Sigmoid colon (tissue), 7 donors: ENCODE measurements at places on chromosomes 12 and 14. TPM values are rescaled to one million over a fixed set of nuclear protein-coding genes. Genes with fewer than 3 reads are reported as not detected.

Gene ENDOU
- 0.49 TPM for total RNA-seq

Gene SVOP
- 1.1 TPM for total RNA-seq

Gene DMAC2L
- 37.1 TPM for total RNA-seq

Gene XPOT
- 30.3 TPM for total RNA-seq

Gene BCL11B
- total RNA-seq = 0.16 TPM

Gene RIN3
- total RNA-seq = 30.7 TPM

Gene IRF9
- total RNA-seq = 56.6 TPM

Gene HHIPL1
- total RNA-seq = 3.6 TPM

Gene DDHD1
- 21.4 TPM for total RNA-seq

Gene PUS7L
- total RNA-seq = 6.3 TPM

Gene TEX52
- total RNA-seq = not detected

Gene PDE3A
- 61.2 TPM for total RNA-seq

Gene SDS
- total RNA-seq = not detected

Gene CCDC177
- total RNA-seq = not detected

- H3K27ac ChIP-seq = no peak overlapping the region
- no peaks in the 10 kb centered on the region for H3K4me1 ChIP-seq
- no peaks in the 10 kb centered on the region for H3K36me3 ChIP-seq
- no peaks in the 10 kb centered on the region for H3K27me3 ChIP-seq
- no peak for DNase-seq
These were observed 2.0 kb downstream of the C3AR1 start for GRCh38 chr12:8064131-8064530.

- no peaks in the 10 kb centered on the region for H3K27me3 ChIP-seq
- no peak overlapping the region for H3K4me3 ChIP-seq
- H3K4me1 ChIP-seq = no peaks in the 10 kb centered on the region
- no peaks in the 10 kb centered on the region for H3K36me3 ChIP-seq
These were observed 156.2 kb downstream of the KIF26A start for GRCh38 chr14:104294628-104294982.

DNA sequence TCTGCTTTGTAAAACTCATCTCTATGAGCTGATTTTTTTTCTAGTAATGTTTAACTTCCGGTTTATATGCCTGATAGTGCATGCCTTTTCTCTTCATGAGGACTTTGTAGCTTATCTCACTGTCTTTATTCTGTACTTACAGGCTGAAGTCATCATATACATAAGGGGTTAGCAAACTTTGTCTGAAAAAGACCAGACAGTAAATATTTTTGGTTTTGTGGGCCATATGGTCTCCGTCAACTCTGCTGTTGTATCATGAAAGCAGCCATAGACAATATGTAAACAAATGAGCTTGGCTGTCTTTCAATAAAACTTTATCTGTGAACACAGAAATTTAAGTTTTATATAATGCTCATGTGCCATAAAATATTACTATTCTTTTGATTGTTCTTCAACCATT, 172.1 kb downstream of the GXYLT1 start:
- H3K36me3 ChIP-seq = no peaks in the 10 kb centered on the region
- no peaks in the 10 kb centered on the region for H3K27me3 ChIP-seq
- no peak for DNase-seq
- H3K4me1 ChIP-seq = peaks cover 6% of the 10 kb centered on the region
- H3K4me3 ChIP-seq = no peak overlapping the region

DNA sequence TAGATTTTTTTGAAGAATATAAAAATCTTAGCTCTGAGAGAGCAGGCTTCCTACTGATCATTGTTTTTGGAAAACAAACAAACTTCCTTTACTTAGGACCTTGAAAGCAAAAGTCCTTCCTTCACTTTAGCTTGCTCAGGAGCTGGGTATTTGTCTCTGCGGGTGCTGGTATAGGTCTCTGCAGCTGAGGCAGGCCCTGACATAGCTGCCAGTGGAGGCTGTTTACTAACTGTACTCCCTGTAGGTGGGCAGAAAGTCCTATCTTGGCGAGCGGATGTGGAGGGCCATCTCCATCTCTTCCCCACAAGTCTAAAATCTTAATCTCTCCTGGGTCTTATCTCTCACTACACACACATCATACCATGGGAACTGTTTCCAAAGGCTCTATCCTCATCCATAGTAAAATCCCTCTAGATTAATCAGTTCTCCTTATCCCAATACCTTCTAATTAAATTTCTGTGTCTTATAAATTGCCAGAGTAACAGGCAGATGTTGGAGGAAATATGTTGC, 4.1 kb upstream of the MIA2 start:
- H3K27me3 ChIP-seq = no peaks in the 10 kb centered on the region
- H3K27ac ChIP-seq = no peak overlapping the region
- no peak for DNase-seq

- no peak overlapping the region for H3K27ac ChIP-seq
- H3K27me3 ChIP-seq = no peaks in the 10 kb centered on the region
- H3K4me1 ChIP-seq = no peaks in the 10 kb centered on the region
- H3K4me3 ChIP-seq = no peak overlapping the region
- no peak for DNase-seq
These were observed 711.5 kb downstream of the RPS29 start for GRCh38 chr14:48874711-48875110.

DNA sequence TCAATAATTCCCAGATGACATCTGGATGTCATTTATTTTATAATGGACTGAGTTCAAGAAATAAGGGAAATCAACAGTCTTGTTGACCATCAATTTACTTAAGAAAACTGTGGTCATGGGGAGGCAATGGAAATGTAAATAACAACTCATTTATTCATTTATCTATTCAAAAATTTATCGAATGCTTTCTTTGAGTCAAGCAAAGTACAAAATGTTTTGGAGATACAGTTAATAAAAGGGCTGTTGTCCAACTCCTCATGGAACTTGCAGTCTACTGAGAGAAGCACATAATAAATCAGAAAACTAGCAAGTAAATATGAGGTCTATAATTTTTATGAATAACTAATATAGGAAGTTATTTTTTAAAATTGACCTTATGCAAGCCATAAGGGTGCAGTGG, 65.5 kb upstream of the KITLG start:
- H3K27me3 ChIP-seq = no peaks in the 10 kb centered on the region
- H3K4me1 ChIP-seq = no peaks in the 10 kb centered on the region
- no peak overlapping the region for H3K4me3 ChIP-seq
- H3K27ac ChIP-seq = no peak overlapping the region

DNA sequence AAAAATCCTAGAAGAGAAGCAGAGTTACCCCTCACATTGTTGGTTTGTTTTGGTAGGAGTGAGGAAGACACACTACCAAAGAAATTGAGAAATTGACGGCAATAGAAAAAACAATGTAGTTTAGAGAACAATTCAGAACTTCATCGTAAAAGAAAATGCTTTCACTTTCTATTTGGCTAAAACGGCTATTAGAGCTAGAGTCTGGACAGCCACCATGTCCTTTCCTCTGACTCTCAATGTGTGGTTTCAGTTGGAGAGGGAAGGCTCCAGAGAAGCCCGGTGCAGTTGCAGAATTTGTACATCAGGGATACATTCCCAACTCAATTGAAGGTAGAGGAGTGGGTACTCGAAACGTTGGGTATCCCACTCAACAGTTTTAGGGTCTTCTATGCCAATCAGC, 535.3 kb downstream of the GALC start:
- no peak overlapping the region for H3K27ac ChIP-seq
- no peak for DNase-seq
- no peak overlapping the region for H3K4me3 ChIP-seq
- H3K27me3 ChIP-seq = no peaks in the 10 kb centered on the region
- H3K36me3 ChIP-seq = no peaks in the 10 kb centered on the region

DNA sequence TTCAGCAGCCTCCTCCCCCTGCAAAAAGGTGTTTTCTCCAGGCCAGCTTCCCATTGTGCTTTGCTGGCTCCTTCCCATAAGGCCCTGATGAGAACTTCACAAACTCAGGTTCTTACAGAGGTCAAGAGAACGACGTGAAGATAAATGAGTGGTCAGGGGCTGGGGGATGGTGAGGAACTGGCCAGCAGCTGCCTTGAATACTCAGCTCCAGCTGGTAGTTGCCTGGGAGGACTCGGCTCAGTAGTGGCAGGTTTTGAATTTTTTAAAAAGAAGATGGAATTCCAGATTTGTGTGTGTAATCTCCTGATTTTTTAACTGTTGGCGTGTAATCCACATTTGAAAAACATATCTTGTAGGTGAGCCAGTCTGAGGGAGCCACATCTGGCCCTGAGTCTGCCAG, 5.9 kb downstream of the DDX55 start:
- H3K36me3 ChIP-seq = peaks cover 71% of the 10 kb centered on the region
- no peak overlapping the region for H3K4me3 ChIP-seq
- DNase-seq = no peak
- peaks cover 6% of the 10 kb centered on the region for H3K4me1 ChIP-seq

DNA sequence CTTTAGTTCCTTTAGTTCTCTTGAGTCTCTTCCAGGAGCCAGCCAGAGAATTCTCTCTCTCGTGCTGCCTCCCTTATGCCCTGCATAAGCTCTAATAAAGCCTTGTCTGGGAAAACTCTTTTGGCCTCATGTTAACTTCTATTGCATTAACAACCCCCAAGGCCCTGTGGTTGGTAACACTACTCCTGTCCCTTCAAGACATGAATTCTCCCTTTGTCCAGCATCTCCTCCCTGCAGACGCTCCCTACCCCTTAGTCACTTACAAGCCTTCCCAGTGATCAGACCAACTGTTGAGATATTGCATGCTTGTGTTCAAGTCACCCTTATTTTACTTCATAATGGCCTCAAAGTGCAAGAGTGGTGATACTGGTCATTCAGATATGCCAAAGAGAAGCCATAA, 12.1 kb downstream of the LTBR start:
- peaks cover 28% of the 10 kb centered on the region for H3K4me1 ChIP-seq
- no peak overlapping the region for H3K27ac ChIP-seq
- H3K4me3 ChIP-seq = no peak overlapping the region
- peaks cover 28% of the 10 kb centered on the region for H3K36me3 ChIP-seq
- DNase-seq = no peak

DNA sequence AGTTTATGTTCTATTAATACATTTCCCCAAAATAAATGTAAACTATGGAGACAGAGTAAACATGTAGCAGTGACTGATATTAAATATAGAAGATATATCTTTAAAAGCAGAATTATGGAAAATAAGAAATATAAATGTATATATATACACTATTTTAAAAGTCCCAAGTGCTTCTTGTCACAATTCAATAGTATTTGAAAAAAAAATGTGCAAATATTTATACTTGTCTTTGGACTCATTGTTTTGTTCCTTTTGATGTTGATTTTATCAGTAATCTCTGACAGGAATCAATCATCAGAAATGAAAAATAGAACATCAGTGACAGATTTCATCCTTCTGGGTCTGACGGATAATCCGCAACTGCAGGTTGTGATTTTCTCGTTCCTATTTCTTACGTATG, at the start of gene OR6C76:
OR6C76 (plus strand) TSS at position 301 of the 400 bp plus-strand sequence; CDS start at position 301, 0 bp downstream.
- no peak within 1 kb of the TSS for H3K27ac ChIP-seq
- no peaks in the 10 kb centered on the region for H3K36me3 ChIP-seq
- no peaks in the 10 kb centered on the region for H3K4me1 ChIP-seq
- DNase-seq = no peak

DNA sequence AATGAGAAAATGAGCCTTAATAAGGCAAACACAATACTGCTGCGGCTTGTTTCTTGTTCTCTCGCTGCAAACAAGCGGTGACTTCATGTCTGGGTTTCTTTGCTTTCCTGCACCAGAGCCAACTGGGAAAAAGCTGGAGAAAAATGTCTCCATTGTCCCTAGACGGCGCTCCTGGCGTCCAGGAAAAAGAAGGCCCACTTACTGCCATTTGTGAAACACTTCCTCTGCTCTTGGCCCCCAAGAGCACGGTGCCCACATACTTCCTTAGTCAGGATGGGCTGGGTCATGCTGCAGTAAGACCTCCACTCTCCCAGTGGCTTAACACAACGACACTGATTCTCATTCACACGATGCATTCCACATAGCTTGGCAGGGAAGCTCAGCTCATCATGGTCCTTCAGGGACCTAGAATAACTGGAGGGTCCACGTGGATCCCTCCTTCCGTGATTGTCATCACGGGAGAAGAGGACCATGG, 86.0 kb upstream of the BCL11B start:
- H3K27me3 ChIP-seq = no peaks in the 10 kb centered on the region
- no peak overlapping the region for H3K4me3 ChIP-seq
- H3K36me3 ChIP-seq = no peaks in the 10 kb centered on the region
- DNase-seq = no peak

DNA sequence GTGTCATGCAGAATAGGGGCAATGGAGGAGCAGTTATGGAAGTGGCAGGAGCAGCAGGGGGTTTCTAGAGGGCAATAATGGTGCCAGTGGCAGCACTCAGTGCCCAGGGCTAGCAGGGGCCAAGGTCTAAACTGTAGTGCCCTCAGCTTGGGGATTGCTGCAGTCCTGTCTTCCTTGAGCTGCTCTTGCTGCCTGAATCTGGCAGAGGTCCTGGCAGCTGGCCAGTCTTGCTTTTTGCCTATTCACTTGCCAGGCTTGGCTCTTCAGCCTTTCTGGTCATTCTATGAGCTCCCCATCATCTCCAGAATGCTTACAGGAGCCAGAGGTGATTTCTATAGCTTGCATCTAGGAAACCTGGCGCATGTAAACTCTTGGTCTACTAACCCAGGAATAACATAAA, 72.0 kb downstream of the SUDS3 start:
- H3K27ac ChIP-seq = no peak overlapping the region
- no peaks in the 10 kb centered on the region for H3K4me1 ChIP-seq
- no peaks in the 10 kb centered on the region for H3K36me3 ChIP-seq

DNA sequence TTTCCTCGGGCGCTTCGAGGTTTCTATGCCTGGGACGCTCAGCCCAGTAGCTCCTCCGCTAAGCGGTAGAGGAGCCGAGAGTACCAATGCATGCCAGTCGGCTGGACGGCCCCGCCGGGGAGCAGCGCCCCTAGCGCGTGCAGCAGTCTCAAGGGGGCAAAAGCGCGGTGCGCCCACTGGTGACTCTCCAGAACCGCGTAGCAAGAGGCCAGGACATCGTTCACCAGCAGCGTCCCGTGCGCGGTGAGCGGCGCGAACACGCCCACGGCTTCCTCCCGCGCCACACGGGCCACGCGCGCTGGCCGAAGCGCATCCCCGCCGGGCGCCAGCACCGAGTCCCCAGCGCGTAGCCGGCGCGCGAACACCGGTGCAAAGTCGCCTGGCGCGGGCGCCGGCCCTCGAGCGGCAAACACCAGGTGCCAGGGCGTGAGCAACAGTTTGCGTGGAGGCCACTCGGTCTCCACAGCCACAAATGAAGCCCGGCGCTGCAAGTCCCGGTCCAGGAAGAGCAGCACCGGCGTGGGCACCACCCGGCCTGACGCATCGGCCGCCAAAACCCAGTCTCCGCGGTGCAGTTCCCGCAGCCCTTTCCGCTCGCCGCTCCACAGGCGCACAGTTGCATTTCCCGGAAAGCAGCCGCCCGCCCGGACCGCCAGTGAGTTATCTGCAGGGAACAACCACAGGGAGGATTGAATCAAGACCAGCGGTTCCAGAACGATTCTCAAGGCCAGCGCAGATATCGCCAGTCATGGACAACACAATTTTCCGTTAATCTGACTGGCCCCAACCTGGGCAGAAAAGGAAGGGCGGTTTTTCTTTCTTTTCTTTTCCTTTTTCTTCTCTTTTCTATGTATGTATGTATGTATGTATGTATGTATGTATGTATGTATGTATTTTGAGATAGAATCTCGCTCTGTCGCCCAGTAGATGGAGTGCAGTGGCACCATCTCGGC, 4.5 kb downstream of the DHH start:
- H3K27ac ChIP-seq = no peak overlapping the region
- peaks cover 49% of the 10 kb centered on the region for H3K4me1 ChIP-seq
- no peaks in the 10 kb centered on the region for H3K36me3 ChIP-seq
- no peak for DNase-seq
- H3K27me3 ChIP-seq = peaks cover 68% of the 10 kb centered on the region

GRCh38 chr12:51950682-51951198, 759 bp upstream of the ACVR1B start:
- no peak for DNase-seq
- H3K27ac ChIP-seq = peak overlapping the region; percentile 70
- peak overlapping the region; percentile 82 for H3K4me3 ChIP-seq
- peaks cover 39% of the 10 kb centered on the region for H3K4me1 ChIP-seq
- no peaks in the 10 kb centered on the region for H3K27me3 ChIP-seq

GRCh38 chr14:65349100-65349499, 63.4 kb upstream of the FUT8 start:
- no peaks in the 10 kb centered on the region for H3K27me3 ChIP-seq
- no peak overlapping the region for H3K27ac ChIP-seq
- no peaks in the 10 kb centered on the region for H3K4me1 ChIP-seq
- DNase-seq = no peak
